ENCODE measurements at places on chromosomes 4 and X.

DNA sequence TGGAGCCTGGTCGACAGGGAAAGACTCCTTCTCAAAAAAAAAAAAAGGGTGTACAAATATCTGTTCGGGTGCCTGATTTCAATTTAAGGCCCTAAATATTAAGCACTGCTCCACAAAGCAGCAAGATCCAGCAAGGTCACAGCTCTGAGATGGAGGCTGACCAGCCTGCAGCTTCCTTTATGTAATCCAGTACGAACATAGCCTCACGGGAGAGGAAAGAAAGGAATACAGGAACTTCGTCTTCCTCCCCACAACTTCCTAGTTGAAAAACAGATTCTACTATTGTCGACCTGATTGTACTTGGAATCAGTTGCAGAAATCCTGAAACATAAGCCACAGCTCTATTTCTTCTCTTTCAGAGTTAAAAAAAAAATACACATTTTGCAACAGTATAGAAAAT, 53.5 kb upstream of the TBC1D9 start:
- no peak for DNase-seq
- no peak overlapping the region for H3K4me3 ChIP-seq
- no peaks in the 10 kb centered on the region for H3K27me3 ChIP-seq
- no peaks in the 10 kb centered on the region for H3K36me3 ChIP-seq

- H3K4me1 ChIP-seq = no peaks in the 10 kb centered on the region
- H3K36me3 ChIP-seq = no peaks in the 10 kb centered on the region
- DNase-seq = no peak
Measured at GRCh38 chr4:145042601-145043285, 55.3 kb downstream of the ANAPC10 start.

- no peaks in the 10 kb centered on the region for H3K27me3 ChIP-seq
- H3K4me3 ChIP-seq = no peak overlapping the region
- peaks cover 9% of the 10 kb centered on the region for H3K36me3 ChIP-seq
Measured at GRCh38 chr4:95284655-95285054, 264.1 kb downstream of the UNC5C start.

DNA sequence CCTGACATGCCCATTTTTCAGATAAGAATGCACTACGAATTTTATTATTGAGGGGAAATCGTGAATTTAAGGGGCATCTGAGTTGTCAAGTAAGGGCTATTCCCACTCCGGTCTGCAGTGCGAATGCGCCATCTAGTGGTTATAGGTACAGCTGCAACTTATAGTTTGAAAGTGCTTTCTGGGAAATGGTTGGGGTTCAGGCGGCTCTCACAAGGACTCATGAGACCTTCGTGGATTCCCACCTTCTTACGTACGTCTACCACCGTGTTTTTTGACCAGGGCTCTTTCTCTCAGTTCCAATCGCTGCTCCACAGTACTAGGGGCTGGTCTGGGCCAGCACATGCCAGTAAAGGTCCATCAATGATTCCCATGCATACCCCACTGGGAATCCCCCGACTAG, 12.3 kb downstream of the MSL3 start:
- H3K27me3 ChIP-seq = no peaks in the 10 kb centered on the region
- H3K36me3 ChIP-seq = peaks cover 30% of the 10 kb centered on the region
- no peaks in the 10 kb centered on the region for H3K4me1 ChIP-seq
